Forelimb muscle (tissue), 1 donor: ENCODE measurements at places on chromosomes 3 and 15. TPM values are rescaled to one million over a fixed set of nuclear protein-coding genes. Genes with fewer than 3 reads are reported as not detected.

GRCh38 chr3:128993461-128994172 lies at the start of gene CFAP92:
Gene CFAP92 (minus strand): TSS chr3:128994076. CDS start chr3:128993304, 772 bp downstream.
- DNase-seq: peak; percentile 34

TEX55 gene
- not detected for polyA plus RNA-seq

XCR1 gene
- 0.27 TPM for polyA plus RNA-seq

DNA sequence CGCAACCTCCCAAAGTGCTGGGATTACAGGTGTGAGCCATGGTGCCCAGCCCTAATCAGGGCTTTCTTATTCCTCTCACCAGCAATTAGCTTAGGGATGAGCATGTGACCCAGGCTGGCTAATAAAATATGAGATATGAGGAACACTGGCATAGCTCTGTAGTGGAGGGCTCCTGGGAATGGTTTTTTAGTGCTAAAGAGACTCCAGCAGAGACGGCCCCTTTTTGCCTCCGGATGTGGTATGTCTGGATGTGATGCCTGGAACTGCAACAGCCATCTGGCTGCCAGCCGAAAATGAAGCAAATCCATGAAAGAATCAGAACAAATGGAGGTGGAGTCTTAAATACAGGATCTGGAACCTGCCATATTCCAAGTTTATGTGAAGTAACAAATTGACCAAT lies 69.1 kb upstream of the MAGI1 start:
- DNase-seq: no peak

DUOXA1 gene
- polyA plus RNA-seq: not detected

- DNase-seq: no peak
Measured at GRCh38 chr3:106809623-106810299, 567.5 kb upstream of the CCDC54 start.

DNA sequence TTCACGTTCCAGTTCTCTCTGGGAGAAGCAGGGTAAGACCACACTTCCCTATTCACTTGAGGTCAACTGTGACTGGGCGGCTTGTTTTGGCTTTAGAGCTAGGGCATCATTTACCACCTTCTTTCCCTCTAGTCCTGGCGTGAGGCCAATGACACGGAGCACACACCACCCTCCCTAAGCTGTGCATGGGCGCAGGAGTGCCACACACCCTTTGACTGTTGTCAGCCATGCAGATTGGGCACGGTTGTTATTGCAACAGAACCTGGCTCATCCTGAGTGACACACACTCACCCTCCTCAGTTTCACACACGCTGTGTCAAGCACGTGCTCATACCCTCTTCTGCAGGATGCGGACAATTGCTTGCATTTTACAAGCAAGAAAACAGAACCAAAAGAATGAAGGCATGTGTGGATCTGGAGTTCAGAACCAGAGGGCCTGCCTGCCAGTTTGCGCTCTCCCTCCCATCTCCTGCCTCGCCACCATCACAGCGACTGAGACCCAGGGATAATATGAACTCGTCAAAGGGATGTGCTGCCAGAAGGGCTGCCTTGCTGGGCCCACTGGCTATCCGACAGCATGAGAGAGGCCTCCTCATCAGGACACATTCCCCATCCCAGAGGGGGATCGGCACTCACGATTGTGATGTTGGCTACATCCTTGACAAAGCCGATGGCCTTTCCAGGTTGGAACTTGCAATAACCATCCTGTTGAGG lies 17.6 kb downstream of the CTSH start:
- no peak for DNase-seq

DNA sequence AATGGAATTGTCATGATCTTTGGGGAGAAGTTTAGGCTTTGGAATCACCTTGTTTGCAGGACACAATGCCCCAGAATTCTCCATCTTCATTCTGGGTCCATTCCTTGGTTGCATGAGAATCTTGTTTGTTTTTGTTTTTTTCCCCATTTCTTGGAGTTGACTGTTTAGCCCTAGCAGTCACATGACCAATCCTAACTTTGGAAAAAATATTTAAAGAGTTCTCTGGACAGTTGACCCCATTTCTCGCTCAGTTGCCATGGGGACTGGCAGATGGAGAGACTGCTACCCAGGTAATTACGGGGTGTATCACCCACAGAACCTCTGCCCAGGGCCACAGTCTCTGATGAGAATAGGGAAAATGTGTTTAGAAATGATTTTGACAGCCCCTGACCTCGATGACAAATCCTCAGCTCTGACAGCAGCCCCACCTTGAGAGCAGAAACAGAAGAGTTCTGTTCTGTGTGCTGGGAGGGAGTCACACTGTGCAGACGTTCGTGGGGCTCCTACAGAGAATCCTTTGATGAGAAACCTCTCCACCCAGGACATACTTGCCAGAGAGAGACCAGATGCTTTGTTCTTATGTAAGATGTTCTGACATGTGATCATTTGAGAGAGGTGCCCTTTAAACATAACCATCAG lies 57.7 kb downstream of the IL16 start:
- no peak for DNase-seq

DNA sequence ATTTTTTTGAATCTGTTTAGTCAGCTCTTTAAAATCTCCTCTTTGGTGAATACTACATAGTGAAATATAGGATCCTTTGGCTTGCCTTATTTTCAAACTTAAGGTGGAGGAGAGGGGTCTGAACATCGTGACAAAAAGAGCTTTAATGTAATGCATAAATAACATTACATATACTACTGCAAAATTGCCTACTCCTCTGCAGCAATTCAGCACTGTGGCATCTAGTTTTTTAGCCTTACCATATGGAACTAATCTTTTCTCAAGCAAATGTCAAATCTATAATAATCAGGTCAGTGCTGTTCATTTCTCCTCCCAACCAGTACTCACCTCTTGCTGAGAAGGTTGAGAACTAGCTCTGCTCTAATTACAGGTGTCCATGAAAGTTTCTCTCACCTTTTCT lies 394.0 kb upstream of the CDIN1 start:
- DNase-seq: no peak

- DNase-seq: no peak
Measured at GRCh38 chr3:151751161-151751560, 17.4 kb downstream of the AADACL2 start.

- DNase-seq: no peak
Measured at GRCh38 chr15:96353416-96353929, 23.0 kb downstream of the NR2F2 start.

OIP5 gene
- polyA plus RNA-seq: 3.1 TPM

DNA sequence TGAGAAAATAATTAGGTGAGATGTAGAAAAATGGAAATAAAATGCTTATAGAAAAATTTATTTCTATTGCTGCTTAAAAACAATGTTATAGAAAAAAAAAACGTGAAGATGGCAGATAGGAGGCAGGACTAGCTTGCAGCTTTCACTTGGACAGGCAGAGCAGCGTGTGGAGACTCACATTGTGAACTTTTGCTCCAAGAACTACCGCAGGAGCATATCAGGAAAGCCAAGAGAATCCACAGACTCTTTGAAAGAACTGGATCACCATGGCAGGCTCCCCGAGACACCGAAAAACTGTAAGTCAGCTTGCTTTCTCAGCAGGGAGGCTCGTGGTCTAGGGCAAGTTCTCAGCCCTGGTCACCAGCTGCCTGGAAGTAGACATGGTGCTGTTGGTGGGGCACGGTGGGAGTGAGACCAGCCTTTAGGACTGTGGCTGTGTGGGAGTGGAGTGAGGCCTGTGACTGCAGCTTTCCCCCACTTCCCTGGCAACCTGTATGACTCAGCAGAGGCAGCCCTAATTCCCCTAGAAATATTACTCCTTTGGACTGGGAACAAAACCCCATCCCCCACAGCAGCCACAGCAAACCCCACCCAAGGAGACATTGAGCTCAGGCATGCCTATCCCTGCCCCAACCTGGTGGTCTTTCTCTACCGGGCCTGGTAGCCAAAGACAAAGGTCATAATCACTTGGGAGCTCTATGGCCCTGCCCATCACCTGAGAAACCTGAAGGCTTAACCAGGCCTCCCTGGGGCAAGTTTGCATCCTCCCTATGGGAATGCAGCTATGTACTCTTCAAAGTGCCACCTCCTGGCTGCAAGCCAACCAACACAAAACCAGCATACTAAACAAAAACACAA lies 22.8 kb downstream of the STRIT1 start:
- no peak for DNase-seq

XXYLT1 gene
- 21.3 TPM for polyA plus RNA-seq

DNA sequence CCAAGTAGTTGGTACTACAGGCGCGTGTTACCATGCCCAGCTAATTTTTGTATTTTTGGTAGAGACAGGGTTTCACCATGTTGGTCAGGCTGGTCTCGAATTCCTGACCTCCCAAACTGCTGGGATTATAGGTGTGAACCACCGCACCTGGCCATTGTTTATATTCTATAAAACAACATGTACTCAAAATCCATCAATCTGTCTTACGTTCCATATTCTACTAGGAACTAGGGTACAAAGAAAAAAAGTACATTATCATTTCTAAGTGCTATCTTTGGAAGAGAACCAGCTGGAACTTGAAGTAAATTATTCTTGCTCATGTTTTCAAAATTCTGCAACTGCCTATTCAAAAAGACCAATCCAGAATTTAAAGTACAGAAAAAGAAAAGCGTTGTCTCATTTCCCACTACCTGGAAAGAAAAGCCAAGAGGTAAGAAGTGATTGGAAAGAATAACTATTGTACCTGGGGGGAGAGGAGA lies 15.2 kb downstream of the SPPL2A start:
- DNase-seq: no peak

DNA sequence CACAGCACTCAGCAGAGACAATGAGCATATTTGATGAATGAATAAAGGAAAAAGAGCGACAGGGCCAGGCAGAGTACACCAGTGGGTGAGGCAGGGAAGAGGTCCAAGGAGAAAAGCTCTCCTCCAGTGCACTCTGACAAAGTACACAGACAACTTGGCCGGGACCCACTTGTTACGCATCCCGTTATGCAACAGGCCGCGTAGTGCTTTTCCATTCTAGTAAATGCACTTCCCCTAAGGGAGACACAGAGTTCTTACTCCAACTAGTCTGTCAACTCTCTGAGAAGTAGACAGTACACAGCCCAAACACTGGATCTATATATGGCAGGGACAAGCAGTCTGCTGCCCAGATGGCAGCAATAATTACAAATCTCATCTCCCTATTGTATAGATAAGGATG lies 18.5 kb downstream of the LARP6 start:
- DNase-seq: no peak

PLA2G4B gene
- 7.8 TPM for polyA plus RNA-seq

DNA sequence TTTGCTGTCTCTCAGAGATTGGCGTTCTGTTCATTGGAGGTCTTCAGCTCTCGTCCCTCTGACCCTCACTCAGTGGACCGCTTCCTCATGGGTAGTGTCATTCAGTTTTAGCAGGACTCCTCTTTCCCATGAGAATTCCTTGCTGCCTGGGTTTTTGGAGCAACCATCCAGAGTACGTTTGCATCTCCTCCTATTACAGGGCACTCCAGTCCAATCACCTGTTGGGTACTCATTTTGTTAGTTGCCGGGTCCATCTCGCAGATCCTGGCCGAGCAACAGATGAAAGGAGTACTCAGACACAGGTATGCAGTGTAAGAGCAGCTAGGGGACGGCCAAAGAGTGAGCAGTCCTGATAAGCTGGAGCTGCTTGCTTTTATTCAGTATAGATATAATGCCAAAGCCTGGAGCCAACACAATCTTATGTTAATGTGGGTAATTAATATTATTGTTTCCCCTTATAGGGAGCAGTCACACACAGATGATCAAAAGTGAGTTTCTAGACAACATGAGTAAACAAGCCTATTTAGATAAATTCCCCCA lies 49.6 kb downstream of the ISG20 start:
- no peak for DNase-seq

TMOD2 gene
- polyA plus RNA-seq: 6.0 TPM

RTP1 gene
- not detected for polyA plus RNA-seq

- DNase-seq: no peak
Measured at GRCh38 chr3:7934362-7934761, 567.3 kb upstream of the LMCD1 start.

SLC51A gene
- 9.9 TPM for polyA plus RNA-seq

GRCh38 chr15:63492541-63493077 lies 11.8 kb upstream of the USP3 start:
- DNase-seq: no peak

FETUB gene
- polyA plus RNA-seq: not detected

DNA sequence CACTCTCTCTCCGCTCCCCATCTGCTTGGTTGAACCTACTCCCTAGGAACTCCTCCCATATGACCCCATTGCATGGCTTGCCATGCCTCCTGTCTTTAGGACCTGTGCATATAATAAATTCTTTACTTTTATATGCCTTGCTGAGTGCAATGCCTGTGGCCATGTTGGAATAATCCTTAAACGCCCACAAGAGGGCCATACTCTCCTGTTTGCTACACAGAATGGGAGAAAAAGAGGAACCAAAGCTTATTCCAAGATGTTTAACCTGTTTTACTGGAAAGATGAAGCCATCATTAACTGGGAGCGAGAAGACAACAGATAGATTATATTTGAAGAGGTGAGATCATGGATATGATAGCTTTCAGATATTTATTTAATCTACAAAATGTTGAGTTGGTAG lies 1097.8 kb downstream of the NAALADL2 start:
- no peak for DNase-seq

FAM81A gene
- polyA plus RNA-seq: 1.4 TPM

- DNase-seq: no peak
Measured at GRCh38 chr3:53566461-53567145, 72.2 kb downstream of the CACNA1D start.

DNA sequence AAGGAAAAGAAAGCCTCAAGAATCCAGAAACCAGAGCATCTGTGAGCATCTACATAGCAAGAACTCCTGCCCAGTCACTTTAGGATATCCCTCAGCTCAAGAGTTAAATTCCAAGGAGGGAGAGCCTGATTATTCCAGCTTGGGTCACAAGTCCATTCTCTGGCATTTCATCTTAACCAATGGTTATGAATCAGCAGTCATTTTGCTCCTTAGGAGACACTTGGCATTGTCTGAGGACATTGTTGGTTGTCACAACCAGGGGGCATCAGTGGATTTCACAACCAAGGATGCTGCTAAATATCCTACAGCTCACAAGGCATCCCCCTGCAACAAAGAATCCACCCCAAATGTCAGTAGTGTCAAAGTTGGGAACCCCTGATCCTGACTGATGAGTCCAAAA lies 51.0 kb upstream of the LMCD1 start:
- no peak for DNase-seq

- no peak for DNase-seq
Measured at GRCh38 chr15:99605990-99606389, 40.2 kb downstream of the MEF2A start.

- no peak for DNase-seq
Measured at GRCh38 chr3:6062261-6063187, 798.4 kb upstream of the GRM7 start.

DNA sequence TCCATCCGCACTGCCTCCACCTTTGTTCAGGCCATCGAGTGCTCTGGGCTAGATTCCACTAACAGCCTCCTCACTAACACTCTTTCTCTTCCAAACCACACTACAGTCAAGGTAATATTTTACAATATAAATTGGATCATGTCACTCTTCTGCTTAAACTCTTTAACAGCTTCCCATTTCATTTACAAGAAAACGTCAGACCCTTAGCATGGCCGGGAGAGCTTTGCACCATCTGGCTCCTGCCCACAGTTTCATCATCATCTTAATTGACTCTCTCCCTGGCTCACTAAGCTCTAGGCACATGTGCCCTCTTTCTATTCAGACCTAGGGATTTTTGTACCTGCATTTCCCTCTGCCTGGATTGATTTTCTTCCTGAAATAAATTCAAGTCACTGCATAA lies 354.7 kb downstream of the FGF12 start:
- no peak for DNase-seq

GRCh38 chr3:132283440-132283839 lies 33.8 kb upstream of the ACP3 start:
- peak; percentile 8 for DNase-seq
